ENCODE measurements at places on chromosomes 1 and 21.

DNA sequence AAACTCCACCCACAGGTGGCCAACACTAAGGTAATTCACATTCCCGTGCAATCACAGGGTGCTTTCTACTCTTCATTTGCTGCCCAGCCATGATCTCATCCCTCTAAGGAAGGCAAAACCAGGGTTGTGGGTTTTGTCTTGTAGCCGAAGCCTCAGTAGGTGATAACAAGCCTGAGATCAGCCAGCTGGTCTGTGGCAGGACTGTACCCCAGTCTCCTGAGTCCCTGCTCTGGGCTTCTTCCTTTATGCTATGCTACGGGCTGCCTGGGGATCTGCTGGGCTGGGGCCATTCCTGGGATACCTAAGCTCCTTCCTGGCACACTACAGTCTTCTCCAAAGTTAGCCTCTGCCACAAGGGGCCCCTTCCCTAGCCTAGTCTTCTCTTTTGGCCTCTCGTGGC, 9.8 kb downstream of the PPFIA4 start:
- no peak for DNase-seq

DNA sequence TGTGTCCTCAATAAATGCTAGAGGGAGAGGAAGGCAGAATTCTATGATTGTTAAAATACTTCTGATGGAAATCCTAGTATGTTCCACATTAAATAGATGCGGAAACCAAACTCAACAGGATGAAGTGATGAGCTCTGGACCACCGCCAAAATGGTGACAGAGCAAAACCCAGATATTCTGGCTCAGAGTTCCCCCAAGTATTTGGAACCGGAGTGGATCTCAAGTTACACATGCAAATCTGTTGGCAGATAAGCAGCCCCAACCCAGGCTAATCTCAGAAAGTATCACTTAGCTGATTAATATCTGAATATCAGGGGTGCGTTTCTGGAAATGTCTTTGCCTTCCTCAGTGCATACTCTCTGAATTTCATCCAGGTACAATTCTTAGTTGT, 17.4 kb upstream of the GRHL3 start:
- DNase-seq, result no peak

GRCh38 chr21:32455548-32455947, 43.0 kb downstream of the EVA1C start:
- DNase-seq, result no peak

DNA sequence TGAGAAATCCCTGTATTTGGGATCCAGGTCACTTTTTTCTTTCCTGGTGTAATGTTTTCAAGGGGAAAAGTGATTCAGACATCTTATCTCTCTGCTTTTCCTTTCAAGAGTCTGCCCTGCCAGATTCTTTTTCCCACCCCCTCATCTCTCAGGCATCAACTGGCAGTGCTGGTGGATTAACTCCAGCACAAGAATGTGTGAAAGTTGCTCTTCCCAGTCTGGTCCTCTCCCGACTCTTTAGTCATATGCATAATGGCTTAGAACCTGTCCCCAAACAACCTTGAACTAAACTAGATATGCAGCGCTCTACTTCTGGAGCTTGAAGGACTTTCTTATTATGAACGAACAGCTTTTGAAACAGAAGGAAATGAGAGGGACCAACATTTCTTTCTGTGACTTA, 88.5 kb downstream of the SLC44A5 start:
- DNase-seq, result no peak

GRCh38 chr1:2989976-2990375, 31.3 kb upstream of the ACTRT2 start:
- DNase-seq, result no peak
